Nucleus accumbens (tissue), 56 donors: ENCODE measurements at places on chromosomes 11 and 22.
A peak's percentile ranks its signal among the peaks of the same experiment; 100 is the strongest.

GRCh38 chr11:134845474-134846327, 433.7 kb upstream of the B3GAT1 start:
- no peak for DNase-seq

DNA sequence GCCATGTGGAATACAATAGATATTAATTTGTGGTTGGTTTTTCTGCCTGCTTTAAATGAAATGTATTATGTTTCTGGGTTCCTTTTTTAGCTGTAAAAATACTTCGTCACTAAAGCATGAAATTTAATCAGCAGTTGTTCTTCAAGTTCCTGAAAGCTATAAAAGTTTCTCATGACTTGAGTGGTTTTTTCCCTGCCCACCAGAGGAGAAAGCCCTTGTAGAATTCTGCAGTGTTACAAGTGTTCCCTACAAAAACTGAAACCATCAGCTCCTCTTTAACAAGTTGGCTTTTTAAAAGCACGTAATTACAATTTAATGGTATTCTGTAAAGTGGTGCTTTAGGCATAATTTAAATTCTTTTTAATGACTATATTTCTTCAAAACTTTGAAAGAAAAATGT, 56.2 kb downstream of the PANX1 start:
- DNase-seq: no peak

DNA sequence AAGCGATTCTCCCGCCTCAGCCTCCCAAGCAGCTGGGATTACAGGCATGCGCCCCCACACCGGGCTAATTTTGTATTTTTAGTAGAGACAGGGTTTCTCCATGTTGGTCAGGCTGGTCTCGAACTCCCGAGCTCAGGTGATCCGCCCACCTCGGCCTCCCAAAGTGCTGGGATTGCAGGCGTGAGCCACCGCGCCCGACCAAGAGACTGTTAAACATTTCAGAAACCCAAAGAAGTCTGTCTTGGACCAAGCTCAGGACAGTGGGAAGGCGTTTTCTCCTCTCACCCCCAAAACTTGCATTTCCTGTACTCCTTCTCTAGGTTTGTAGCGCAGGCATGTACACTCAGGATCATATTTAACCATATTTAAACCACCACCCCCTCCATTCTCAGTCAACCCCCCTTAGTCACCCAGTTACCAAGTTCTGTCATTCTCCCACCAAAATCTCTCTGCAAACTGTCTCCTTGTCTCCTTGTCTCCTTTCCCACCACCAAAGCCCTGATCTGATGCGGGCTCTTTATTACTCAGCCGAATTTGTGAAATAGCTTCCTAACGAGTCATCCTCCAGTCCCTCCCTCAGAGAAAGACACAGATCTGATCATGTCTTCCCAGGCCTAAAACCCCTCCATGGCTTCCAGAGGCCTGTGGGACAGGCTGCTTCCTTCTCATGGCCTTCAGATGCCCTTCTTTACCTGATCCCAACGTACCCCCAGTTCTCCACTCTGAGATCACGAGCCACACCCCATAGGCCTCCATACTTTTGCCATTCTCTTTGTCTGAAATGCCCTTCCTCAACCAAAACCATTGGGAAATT, 29.0 kb upstream of the CREB3L1 start:
- DNase-seq: no peak

- no peak for DNase-seq
Measured at GRCh38 chr11:102467080-102467708, 14.6 kb upstream of the TMEM123 start.

DNA sequence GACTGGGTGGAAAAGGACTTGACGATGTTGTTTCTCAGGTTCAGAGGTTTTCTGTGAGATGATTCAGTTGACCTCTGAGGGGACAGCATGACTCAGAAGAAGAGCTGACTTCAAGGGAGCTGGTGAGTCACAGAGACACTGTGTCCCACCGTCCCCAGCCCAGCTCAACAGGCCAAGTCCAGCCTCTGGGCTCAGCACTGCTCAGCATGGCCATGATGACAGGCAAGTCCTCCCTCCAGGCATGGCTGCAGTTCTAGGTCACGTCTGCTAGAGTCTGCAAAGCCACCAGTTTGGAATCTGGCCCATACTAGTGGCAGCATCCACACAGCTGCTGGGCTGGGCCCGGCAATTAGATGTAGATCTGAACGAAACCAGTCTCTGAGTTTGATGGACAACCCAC, 12.9 kb downstream of the TRIM29 start:
- no peak for DNase-seq

- no peak for DNase-seq
Measured at GRCh38 chr11:10042699-10043098, 251.3 kb downstream of the SBF2 start.

GRCh38 chr11:109106151-109106906, 315.7 kb upstream of the C11orf87 start:
- DNase-seq: no peak

- DNase-seq: no peak
Measured at GRCh38 chr22:43008509-43008908, 6.4 kb downstream of the PACSIN2 start.

GRCh38 chr11:71458146-71459070, 5.4 kb downstream of the NADSYN1 start:
- no peak for DNase-seq

DNA sequence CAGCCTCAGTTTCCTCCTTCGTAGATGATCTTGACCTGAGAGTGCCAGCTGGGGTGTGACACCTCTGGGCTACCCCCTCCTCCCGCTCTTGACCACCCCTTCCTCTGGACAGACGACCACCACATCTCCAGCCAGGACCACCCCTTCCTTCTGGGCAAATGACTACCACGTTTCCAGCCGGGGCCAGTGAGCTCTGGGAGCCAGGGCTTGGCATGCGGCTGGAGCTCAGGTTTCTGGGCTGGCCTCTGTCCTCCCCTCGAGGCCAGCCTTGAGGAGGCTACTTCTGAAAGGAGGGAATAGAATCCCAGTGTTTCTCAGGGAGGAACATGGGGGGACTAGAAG, 120.9 kb downstream of the KCNQ1OT1 start:
- DNase-seq: no peak

DNA sequence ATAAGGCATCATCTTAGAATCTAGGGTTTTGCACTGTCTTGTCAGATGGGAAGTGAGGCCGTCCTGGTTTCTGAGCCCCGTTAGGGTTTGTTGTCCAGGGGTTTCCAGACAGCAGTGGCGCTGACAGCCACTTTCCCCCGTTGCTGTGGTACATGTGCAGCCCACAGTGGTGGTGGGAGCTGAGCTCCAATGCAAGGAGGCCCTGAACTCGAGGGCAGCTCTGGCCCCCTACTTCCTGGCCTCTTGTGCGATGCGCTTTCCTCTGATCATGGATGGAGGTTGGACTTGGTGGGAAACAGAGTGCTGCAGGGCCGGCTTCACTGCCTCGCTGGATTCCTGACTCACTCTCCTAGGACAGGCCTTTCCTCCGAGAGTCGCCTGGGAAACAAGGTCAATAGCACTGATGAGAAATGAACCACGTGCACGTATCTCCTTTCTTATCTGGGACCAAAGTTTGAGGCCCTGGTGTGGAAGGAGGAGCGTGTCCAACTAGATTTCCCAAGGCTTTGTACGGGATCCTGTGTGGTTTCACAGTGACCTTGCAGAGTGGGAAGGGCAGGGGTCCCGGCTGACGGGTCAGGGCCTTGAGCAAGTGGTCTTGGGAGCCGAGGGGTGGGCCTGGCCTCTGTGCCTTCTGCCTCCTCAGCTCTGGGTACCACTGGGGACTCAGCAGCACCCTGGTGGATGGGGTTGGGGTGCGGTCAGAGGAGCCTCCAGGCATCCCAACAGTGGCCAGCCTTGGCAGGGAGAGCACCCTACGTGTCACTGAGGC, 3.7 kb downstream of the PHRF1 start:
- no peak for DNase-seq

- no peak for DNase-seq
Measured at GRCh38 chr11:59611570-59612565, 3.7 kb downstream of the OSBP start.

- no peak for DNase-seq
Measured at GRCh38 chr11:110337570-110338193, 41.3 kb upstream of the RDX start.

DNA sequence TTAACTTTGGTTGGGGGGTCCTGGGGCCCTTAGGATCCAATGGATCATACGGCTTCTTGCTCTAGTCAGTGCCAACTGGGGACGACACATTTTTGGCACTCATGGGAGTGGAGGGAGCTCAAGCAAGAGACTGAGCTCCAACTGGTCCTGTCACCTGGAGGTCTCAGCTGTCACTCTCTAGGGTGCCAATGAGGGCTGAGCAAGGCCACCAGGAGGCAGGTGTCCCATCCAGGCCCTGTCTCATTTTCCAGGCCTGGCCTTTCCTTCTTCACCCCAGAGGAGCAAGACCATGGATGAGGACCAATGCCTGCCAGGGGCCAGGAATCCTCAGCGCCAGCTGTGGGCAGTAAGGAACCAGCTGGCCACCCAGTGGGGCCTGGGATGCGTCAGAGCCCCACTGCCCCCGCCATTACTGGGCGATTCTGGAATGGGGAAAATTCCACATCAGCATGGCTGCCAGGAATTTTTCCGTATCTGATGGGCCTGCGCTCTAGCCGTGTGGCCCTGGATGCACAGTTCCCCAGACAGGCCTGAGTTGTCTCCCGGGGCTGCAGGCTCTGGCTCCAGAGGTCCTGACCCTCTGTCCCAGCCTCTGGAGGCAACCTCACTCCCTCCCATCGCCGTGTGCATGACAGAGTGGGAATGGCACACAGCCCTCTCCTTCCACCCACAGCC, 669 bp upstream of the GAL3ST1 start:
- DNase-seq: peak; percentile 78

- no peak for DNase-seq
Measured at GRCh38 chr11:48127521-48128183, 89.0 kb upstream of the OR4B1 start.

DNA sequence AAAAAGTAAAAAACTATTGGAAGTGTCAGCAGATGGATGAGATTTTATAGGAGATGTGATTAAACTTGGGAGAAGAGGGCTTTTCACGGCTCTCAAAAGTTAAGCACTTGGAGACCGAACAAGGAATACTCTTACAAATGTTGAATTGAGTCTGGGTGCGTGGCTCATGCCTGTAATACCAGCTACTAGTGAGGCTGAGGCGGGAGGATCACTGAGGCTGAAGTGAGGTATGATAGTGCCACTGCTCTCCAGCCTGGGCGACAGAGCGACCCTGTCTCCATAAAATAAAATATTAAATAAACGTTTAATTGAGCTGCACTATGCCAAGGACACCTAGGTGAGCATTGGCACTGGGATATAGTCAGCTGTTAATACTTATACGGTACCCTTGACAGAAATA, 1.9 kb downstream of the CEP57 start:
- DNase-seq: no peak

GRCh38 chr22:29733362-29734201, 13.8 kb downstream of the CABP7 start:
- no peak for DNase-seq

DNA sequence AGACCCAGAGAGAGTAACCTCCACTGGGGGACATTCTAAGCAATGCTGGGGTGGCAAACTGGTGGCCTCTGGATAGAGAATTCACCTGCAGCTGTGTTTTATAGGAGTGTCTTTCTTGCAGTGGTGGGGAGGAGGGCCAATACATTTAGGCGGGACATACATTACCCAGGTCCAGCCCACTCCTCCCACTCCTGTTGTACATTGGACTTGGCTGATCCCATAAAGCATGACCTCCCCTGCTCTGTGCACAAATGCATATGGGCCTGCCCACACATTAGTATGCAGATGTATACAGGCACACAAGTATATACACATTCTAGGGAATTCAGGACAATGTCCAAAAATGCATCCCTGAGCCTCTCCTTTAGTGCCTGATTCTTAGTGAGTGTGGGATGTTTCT, 99.1 kb downstream of the RRAS2 start:
- DNase-seq: no peak

GRCh38 chr11:59224351-59224928, 11.7 kb upstream of the MPEG1 start:
- no peak for DNase-seq

- no peak for DNase-seq
Measured at GRCh38 chr11:128705124-128705920, 11.4 kb downstream of the FLI1 start.

GRCh38 chr11:15816260-15816871, 540.0 kb downstream of the SOX6 start:
- no peak for DNase-seq

DNA sequence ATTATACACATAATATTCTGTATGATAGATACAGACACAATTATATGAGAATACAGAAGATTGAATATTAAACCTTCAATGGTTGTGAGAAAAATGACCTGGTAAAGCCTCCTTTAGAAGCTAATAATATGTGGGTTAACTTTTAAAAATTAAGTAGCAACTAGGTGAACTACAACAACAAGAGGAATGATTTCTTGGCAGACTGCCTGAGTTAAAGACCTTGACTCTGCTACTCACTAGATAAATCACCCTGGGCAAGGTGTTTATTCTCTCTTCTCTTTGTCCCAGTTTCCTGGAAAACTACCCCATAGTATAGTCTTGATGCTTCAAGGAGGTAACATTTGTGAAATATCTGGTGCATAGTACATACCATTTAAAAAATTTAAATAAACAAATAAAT, 519.6 kb upstream of the TENM4 start:
- DNase-seq: no peak

DNA sequence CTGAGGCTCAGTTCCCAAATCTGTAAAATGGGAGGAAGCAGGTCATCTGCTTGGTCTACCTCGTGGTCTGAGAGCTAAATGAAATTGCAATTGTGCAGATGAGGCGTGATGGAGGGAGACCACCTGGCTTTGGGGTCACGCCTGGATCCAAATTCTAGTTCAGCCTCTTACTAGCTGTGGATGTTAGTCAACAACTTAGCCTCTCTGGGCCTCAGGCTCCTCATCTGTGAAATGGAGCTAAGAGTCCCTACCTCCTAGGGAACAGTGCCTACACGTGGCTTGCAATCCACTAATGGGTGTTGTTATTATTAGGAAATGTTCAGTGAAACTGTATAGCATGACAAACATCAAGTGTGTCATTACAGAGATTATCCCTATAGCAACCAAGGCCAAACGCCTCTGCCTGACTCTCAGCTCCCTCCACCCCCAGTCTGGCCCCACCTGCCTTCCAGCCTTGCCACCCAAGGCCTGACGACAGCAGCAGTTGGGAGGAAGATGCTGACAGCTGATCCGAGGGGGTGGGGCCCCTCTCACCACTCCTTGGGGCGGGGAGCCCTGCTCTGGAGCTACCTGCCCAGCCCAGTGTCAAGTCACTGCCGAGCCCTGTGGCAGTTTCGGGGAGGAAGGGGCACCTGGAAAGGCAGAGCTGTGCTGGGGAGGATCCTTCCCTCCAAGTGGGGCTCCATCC, 1.7 kb upstream of the RHOD start:
- peak; percentile 67 for DNase-seq

DNA sequence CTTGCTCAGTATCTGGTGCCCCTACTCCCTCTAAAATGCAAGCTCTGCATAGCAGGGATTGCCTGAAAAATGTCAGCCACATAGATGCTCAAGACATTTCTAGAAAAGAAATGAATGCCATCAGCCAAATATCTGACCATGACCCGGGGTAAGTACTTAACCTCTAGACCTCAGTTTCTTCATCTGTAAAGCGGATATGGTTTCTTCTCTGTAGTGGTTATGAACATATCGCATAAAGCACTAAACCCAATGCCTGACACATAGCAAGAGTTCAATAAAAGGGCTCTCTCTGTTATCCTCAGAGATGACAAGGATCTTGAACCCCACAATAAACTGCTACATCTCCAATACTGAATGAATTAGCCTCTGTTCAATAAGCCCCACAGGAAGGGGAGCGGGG, 122.6 kb downstream of the ABTB2 start:
- DNase-seq: no peak
